ENCODE measurements at places on chromosomes 2 and 18.

DNA sequence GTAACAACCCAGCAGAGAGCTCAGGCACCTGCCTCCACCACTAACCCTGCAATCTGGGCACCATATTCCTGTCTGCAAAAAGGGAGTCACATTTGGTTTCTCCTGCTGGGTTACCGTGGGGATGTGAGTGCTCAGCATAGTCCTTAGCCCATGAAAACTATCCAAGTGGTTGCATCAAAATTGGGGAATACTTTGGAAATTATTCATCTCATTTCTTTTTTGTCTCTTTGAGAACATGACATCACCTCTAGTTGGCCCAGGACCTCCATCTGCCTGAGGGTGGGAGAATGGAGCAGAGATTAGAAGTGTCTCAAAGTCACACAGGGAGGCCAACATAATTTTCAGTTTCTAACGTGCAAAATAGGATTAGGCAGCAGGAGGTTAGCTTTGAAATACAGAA is 19.3 kb upstream of the SPP2 start:
- DNase-seq, result peak; percentile 10

DNA sequence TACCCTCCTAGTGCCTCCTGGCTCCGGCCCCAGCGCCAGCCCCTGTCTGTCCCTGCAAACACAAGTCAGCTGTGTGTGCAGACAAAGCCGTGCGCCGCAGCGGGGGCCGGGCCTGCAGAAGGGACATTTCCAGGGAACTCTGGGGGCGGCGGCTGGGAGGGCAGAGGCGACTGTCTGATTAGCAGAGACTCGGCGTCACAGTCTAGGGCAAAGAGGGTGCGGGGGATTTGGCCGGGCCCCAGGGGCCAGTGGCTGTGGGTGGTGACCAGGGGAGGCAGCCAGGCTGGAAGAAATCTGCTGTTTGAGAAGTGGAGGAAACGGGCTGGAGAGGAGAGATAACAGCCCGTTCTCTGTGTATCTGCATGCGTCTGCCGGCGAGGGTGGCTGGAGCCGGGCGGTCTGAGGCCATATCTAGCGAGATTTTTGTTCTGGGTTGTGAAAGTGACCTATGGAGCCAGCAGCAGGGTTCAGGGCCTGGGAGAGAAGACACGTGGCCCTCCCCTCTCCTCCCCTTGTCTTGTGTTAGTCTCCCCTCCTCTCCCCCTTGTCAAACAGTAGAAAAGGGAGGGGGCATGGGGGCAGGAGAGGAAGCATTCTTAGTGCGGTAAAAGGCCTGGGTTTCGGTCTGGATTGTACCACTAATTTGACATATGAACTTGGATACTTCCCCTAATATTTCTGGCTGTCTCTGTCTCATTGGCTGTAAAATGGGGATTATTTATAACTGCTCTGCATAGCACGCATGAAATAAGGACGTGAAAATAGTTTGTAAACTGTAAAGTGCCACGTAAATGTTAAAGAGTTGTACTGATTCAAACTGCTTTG is 169.4 kb downstream of the SMAD7 start:
- peak; percentile 73 for DNase-seq

DNA sequence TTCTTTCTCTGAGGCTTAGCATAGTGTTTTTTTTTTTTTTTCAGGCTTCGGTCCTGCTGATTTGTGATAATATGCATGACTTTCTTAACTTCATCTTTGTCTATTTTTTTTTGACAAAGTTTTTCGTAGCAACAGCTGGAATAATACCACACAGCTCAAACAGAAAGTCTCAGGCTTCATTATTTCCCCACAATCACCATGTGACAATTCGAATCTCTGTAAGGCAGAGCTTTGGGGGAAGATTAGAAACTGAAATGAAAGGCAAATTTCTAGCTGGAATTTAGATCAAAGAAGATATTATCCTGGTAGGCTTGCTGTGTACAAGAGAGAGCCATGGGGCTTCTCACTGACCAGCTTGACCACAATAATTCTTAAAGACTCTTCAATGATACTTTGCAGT is 12.2 kb upstream of the CD28 start:
- no peak for DNase-seq

GRCh38 chr2:16057661-16058060 is 117.3 kb downstream of the MYCN start:
- DNase-seq, result no peak

GRCh38 chr2:43293744-43294695 is 67.6 kb upstream of the ZFP36L2 start:
- peak; percentile 98 for DNase-seq

DNA sequence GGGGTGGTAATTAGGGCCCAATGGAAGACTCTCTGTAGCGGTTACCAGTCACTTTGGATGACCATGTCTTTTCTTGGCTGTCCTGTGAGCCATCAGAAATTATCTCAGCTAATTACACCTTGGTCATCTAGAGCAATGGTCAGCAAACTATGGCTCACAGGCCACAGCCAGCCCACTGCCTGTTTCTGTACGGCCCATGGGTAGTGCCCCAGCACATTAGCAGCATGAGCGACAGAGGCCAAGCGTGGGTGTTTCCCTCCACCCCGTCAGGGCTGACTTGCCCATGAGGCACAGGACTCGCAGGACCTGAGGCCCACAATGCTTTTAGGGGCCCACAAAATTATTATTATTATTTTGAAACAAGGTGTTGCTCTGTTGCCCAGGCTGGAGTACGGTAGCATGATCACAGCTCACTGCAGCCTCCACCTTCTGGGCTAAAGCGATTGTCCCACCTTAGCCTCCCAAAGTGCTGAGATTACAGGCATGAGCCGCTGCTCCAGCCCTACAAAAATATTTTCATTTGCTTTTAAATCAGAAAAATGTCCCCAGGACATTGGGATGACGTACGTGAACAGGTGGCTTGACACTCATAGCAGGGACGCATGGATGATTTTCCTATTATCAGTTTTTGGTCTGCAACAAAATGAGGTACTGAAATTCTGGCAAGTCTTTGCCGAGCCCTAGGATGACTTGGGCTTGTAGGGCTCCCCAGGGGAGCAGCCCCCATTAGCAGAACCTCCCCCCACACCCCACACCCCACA is 29.3 kb upstream of the CEP68 start:
- DNase-seq, result no peak

DNA sequence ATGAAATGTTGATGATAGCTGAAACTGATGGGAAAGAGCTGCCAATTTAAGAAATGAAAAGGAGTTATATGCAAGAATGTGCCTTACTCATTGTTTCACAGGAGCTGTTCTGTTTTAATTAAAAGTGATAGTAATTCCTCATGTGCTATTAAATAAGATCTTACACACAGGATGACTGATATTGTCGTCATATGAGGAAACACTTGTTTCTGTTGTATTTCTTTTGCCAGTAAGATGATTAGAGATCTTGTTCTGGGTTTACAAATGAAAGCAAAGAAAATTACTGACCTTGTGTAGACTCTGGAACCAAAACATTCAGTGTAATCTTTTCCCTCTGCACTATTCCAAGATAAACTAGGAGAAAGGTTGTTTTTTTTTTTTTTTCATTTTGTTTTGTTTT is 123.6 kb downstream of the MAP3K20 start:
- no peak for DNase-seq

DNA sequence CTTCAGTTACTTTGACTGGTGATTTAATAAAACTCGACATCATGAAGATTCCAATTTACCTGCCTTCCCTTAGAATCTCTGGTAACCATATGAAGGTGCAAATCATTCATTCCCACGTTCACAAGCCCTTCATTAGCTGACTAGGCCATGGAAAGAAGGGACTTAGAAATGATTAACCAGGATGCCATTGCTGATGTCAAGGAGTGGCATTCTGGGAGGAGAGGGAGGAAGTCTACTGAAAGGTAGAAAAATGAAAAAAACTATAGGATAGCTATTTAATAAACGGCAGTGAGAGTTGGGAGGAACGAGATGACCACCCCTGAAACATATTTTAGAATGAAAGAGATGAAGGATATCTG is 1.4 kb downstream of the ATIC start:
- DNase-seq, result no peak

DNA sequence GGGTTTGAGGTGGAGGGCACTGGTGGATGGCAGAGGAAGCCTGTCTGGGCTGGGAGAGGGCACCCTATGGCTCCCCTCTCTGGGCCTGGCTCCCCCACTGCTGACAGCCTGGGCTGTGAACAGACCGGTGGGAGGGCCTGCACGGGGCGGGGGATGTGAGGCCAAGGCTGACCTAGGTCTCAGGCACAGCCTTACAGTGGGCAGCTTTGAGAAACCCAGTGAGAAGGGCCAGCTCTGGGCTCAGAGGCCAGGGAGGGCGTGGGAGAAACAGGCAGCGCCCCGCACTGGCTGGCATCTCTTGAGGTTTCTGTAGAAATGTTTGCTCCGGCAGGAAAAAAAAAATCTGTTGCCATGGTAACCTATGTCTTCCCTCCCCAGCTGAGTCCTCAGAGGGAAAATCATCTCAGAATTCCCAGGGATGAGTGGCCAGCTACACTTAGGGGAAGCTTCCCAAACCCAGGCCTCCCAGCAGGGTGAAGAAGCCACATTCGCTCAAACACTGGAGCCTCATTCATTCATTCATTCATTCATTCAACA is 71.7 kb upstream of the TAF1B start:
- peak; percentile 79 for DNase-seq

GRCh38 chr2:196990788-196991461 is 64.4 kb upstream of the PGAP1 start:
- DNase-seq, result no peak

GRCh38 chr2:140698636-140699035 is 1432.2 kb downstream of the LRP1B start:
- DNase-seq, result no peak

Measured in EH (cell line).